Kidney capillary endothelial cell (primary cell): ENCODE measurements at places on chromosomes 5 and 9.

- no peak for DNase-seq
Measured at GRCh38 chr9:131464354-131465000, 38.2 kb upstream of the POMT1 start.

DNA sequence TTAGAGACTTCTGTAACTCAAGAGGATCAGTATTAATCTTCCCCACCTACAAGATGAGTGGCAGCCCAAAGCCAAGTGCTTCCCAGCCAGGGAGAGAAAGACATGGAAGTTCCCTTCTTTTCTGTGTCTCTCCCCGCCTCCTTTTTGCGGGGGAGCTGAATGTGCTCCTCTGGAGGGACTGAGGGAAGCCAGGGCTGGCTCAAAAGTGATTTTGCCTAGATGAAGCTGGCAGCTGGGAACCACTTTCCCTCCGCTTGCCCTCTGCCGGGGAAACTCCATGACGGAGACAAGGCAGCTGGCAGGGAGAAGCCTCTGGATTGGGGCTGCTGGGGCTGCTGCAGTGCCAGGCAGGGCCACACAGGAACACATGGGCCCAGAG lies 24.4 kb downstream of the EGR1 start:
- no peak for DNase-seq

DNA sequence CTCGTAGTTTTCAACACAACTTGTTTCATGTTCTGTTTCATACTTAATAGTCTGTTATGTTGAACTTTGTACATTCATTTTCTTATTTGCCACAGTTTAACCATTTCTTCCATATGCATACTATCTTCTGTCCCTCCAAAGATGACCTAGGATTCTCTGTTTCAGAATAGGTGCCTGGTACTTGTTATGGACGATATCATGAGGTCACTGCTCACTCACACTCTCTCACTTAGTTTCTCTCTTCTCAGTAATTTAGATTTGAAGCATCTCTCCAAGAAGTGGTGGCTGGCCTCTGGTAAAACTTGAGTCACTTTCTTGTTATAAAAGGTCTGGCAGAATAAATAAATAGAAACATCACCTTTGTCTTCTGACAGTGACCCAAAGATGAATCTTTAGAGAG lies 28.4 kb downstream of the FBXO38 start:
- DNase-seq, result no peak

- no peak for DNase-seq
Measured at GRCh38 chr9:112111461-112111860, 63.6 kb downstream of the SUSD1 start.

- DNase-seq, result no peak
Measured at GRCh38 chr5:18220631-18221030, 586.4 kb downstream of the TAF11L14 start.

DNA sequence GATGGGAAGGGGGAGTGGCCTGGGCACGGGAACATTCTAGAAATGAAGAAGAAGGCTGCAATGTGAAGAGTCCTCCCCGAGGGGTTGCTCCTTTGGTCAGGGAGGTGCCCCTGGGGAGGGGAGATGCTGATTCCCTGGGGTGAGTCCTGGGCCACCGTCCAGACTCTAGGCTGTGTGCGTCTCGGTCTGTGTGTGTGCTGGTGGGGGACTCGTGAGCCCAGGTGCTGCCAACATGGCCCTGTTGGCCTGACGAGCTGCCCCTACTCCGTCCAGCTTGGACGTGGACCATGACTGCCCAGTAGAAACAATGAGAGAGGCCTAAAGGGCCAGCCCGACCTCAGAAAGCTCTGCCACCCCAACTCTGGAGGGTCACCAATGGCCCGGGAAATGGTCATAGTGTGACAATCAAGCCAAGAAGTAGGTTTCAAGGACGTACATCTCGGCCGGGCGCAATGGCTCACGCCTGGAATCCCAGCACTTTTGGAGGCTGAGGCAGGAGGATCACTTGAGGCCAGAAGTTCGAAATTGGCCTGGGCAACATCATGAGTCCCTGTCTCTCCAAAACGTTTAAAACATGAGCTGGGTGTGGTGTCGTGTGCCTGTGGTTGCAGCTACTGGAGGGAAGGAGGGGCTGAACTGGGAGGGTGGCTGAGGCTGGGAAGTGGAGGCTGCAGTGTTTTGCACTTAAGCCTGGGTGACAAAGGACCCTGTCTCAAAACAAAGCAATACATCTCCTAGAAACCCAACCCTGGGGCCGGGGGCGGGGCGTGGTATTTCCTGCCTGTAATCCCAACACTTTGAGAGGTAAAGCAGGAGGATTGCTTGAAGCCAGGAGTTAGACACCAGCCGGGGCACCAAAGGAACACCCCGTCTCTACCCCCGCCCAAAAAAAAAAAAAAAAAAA lies 17.0 kb downstream of the LHX3 start:
- no peak for DNase-seq

DNA sequence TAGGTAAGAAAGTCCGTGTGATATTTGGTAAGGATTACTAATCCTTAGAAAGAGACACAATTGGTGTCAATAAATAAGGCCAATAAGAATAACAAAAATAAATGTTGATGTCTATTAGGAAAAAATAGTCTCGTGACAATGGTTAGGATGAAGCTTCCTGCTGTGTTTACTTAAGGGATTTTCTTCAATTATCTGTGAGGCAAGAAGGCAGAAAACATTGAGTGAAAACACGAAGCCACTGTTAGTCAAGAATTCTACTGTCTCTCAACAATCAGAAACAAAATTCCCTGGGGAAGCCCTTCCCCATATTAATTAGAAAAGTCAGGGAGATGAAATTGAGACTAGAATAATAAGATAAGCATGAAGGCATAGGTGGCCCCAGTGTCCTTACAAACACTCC lies 149.0 kb downstream of the SYK start:
- no peak for DNase-seq

GRCh38 chr9:83473488-83473971 lies 64.7 kb downstream of the FRMD3 start:
- DNase-seq, result no peak
